Adrenal gland (tissue), 19 donors: ENCODE measurements at places on chromosomes 3 and 15.

DNA sequence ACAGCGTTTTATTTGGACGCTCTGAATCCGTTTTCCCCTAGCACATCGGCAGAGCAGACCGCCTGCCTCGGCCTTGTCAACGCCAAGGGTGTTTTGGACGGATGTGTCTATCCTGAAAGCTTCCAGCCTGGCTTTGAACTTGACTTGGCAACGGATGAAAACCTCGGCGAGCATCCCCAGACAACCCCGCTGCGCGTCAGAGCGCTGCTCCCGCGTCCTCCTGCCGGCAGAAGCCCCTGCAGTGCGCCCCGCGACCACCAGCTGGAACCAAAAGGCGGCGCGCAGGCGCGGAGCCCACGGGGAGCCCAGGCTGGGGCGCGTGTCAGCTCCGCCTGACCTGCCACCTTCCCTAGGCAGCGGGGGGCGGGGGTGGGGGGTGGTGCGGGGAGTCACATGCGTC lies 26.2 kb upstream of the ARL8B start:
- no peak for DNase-seq

DNA sequence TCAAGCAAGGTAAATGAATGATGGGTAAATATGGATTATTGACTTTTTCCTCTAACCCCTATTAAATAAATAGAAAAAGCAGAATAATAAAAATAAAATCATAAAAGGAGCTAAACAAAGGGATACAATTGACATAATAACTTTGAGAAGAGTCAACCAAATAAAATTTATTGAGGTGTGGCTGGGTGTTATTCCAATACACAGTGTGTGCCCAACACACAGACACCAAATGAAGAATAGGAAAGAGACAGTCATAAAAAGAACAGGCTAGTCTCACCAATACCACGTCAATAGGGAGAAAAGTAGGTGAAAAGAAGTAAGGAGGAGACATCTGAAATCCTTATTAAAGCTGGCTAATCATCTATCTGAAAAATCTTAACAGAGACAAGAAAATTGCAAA lies 127.1 kb downstream of the ZBBX start:
- DNase-seq, result no peak

DNA sequence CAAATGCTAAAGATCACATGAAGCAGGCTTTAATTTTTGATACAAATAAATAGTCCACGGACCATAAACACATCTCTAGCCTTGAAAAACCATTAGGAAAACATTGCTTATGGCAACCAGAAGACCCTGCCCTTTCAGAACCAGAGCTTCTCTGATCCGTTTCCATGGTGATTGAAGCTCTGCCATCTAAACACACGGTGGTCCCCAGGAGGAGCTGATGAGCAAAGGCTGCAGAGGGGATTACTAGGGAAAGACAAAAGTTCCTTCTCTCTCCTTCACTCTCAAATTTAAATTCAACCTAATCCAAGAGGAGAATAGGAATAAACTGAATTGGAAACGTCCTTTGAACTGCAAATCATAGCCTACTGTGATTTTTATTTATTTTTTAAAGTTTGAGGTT lies 122.0 kb upstream of the ATP10A start:
- DNase-seq, result no peak

DNA sequence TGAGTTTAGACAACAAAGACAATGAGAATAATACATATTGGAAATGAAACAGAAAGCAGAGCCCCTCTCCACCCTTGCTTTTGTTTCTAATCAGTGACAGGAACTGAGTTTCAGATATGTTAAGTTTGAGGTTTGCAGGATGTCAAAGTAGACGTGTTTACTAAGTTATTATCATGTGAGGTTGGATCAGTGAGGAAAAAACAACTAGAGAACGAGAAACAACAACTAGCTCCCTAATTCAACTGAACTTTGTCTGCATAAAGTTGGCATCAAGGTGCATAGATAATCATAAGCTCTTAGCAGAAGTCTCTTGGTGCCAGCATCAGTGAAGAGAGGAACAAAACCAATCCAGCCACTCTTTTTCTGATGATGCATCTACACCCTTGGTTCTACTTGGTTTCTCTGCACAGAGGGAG lies 491.1 kb upstream of the NR2F2 start:
- DNase-seq, result no peak

- peak; percentile 31 for DNase-seq
Measured at GRCh38 chr3:51588724-51589123, 50.2 kb downstream of the RAD54L2 start.

DNA sequence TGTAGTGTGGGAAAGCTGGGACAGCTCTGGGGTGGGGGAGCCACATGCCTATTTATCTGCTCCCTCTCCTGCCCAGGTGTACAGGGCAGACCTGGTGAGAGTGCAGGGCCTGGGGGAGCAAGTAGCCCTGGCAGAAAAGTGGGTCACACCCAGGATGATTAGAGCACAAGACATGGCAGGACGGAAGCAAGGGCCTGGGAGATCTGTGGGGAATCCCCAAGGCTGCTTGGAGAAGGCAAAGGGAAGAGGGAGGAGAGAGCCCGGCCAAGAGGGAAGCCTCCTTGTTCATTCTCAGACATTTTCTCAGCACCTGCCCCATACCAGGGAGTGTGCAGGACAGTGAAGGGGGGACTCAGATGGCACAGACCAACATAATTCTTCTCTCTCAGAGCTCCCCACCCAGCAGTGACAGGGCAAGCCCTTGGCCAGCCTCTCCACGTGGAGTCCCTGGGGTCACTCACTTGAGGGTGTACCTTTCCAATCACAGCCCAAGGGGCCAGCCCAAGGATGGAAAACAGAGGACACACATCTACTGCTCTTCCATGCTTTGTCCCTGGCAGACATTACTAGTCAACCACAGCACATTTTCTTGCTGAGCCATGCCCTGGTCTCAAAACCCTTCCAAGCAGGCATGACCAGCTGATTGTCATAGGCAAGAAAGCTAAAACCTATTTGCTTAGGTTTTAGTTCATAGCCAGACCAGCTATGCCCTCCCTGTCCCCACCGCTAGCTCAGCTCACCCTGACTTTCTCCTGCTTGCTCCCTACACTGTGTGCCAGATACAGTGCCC lies 4.9 kb upstream of the DUSP7 start:
- no peak for DNase-seq

GRCh38 chr3:71055257-71056001 lies 528.1 kb downstream of the FOXP1 start:
- DNase-seq, result no peak

DNA sequence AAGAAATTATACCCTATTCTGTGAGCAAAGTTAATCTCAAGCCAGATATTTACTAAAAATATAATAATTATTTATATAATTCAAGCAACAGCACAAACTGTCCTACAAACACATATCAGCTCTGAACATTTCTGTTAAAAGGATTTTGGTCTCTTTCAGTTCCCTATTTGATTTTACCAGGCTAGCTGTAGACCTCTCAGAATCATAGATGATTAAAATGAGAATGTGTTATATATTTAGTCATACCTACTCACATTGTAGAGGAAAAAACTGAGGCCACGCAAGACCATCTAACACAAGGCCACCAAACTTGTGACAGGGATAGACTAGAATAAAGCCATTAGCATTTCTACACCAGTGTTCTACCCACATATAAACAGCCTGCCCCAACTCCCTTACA lies 28.5 kb downstream of the ACKR4 start:
- DNase-seq, result no peak

DNA sequence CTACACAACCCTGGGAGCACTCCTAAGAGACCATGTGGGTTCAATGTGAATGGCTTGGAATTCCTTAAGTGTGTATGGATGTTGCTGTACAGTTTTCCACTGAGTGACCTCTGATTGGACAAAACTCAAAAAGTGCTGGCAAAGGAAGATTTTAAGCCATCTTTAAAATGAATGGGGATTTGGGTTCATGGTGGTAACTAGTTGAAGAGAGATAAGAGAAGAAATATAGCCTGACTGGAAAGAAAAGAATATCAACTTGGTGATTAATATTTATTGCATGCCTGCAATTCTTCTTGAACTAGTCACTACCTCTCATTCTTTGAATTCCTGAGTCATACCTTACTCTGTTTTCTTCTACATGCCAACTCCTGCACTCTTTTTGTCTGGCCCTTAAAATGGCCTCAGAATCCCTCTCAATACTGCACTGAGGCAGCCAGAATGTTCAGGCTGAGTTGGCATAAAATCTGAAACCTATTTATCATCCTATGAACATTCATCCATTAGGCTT lies 124.7 kb downstream of the RPL22L1 start:
- no peak for DNase-seq

- no peak for DNase-seq
Measured at GRCh38 chr15:76176487-76177085, 116.8 kb downstream of the TMEM266 start.

DNA sequence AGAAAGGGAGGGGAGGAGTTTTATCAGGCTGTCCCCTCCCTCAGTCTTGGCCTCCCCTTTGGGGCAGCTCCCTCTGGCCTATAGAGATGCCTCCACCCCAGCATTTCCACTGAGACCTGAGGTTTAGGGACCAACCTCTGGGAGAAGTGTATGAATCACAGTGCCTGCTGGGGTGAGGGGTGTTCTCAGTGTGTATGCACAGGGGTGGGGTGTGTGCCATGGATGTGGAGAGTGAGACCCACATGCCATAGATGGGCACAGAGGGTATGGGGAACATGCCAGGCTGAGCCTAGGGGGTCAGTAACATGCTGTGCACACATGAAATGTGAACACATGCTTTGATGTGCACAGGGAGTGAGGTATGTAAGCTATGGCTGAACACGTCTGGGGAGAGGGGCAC lies 12.4 kb upstream of the ANKRD63 start:
- no peak for DNase-seq

- DNase-seq, result no peak
Measured at GRCh38 chr3:171881251-171881650, 38.1 kb downstream of the TMEM212 start.

- no peak for DNase-seq
Measured at GRCh38 chr3:79314962-79315361, 452.8 kb downstream of the ROBO1 start.

DNA sequence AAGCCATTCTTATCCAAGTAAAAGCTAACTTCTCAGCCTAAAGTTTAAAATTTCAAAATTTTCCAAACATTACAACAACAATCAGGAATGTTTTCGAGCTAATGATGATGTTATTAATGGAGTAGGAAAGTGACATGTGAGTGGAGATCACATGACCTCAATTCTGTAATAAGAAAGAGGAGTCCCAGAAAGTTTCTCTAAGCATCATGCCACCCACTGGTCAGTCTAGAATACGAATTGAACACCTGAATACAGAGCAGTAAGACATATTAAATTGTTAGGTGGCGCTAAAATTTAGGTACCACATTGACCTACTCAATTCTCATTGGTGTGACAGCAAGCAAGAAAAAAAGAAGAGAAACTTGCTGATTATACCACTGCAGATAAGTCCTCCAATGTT lies 163.9 kb downstream of the DCLK3 start:
- no peak for DNase-seq

DNA sequence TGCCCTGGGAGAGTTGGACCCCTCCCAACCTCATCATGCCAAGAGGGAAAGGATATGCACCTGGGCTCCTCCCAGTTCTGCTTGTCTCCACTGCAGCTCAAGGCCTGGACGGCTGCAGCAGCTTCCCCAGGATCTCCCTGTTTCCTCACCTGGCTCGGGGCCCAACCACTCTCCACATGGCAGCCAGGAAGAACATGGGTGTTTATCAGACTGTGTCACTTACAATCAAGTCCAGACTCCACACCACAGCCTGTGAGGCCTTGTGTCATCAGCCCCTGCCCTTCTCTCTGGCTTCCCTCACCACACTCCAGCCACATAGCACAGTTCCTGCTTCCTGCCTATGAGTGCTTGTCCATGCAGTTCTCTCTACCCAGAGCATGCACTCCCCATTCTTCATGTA lies 534.4 kb downstream of the EPHB1 start:
- no peak for DNase-seq

GRCh38 chr15:67134871-67135492 lies 69.6 kb downstream of the SMAD3 start:
- no peak for DNase-seq

- no peak for DNase-seq
Measured at GRCh38 chr15:62417439-62417838, 252.4 kb upstream of the C2CD4B start.

- no peak for DNase-seq
Measured at GRCh38 chr15:85000189-85000864, 18.7 kb downstream of the PDE8A start.

- no peak for DNase-seq
Measured at GRCh38 chr3:140394488-140395133, 283.3 kb upstream of the TRIM42 start.

DNA sequence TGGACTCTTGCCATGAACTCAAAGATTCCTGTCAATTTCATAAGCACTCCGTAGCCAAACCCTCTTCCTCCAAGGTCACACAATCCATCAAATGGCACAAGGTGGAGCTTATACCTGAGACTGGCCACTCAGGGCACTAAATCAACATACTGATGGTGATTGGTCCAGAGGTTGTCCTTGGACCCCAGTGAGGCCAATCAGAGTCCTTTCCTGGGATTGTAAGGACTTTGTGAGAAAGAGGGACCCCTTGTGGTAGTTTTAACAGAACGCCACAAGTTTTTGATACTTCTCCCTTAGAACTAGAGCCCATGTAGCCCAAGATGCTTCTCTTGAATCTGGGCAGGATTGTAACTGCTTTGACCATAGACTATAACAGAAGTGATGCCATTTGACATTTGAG lies 44.4 kb upstream of the LARS2 start:
- DNase-seq, result no peak

- no peak for DNase-seq
Measured at GRCh38 chr15:80171787-80172186, 19.0 kb downstream of the FAH start.

DNA sequence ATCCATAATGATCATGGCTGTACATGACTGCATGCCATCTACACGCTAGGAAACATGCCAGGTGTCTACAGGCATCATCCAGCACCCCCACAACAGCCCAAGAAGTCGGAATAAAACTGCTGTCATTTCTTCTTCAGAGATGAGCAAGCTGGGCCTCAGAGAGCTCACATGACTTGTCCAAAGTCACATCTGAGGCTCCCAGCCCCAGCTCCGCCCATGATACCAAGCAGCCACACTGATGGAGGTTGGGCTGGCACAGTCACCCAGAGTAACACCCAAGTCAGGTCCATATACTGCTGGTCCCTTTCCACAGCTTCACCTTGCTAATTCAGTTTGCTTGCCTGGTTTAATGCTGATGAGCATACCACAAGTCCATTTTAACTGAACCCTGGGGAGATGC lies 116.6 kb downstream of the SEC22A start:
- no peak for DNase-seq

GRCh38 chr3:122940628-122941086 lies 86.9 kb downstream of the SEMA5B start:
- no peak for DNase-seq

- DNase-seq, result no peak
Measured at GRCh38 chr3:69251078-69251805, 128.8 kb upstream of the LMOD3 start.
